ENCODE measurements at places on chromosomes 5 and 9.

DNA sequence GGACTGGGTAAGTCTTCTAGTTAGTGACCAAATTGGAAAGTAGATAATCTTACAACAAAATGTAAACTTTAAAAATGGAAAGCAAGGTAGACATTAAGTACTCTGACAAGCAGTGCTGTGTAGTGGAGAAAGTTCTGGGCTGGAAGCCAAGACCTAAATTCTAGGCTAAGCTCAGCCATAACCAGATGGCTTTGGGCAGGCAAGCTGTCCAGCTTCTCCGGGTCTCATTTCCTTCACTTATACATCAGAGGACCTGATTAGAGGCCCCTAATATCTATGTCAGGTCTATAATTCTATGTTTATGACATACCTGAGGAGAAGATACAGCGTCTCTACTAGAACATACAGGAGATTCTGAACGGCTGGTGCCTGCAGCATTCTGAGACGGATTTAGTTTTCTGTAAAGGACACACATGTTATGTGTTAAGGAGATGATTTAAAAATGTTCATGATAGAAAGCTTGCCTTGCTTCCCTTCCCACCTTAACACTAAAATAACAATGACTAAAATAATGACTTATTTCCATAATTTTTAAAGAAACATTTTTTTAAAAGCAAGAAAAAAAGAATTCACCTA is 61.2 kb downstream of the ELL2 start:
- DNase-seq: peak; percentile 80

- no peak for DNase-seq
These were observed 263.9 kb downstream of the COX7C start for GRCh38 chr5:86881493-86882090.

- DNase-seq: no peak
These were observed 63.2 kb upstream of the CTXN3 start for GRCh38 chr5:127585661-127586060.

GRCh38 chr5:141373673-141374317 is at the start of gene PCDHGA6:
TSS of gene PCDHGA6 (plus strand) at chr5:141373891. CDS start at chr5:141374084, 193 bp downstream.
- peak; percentile 48 for DNase-seq

DNA sequence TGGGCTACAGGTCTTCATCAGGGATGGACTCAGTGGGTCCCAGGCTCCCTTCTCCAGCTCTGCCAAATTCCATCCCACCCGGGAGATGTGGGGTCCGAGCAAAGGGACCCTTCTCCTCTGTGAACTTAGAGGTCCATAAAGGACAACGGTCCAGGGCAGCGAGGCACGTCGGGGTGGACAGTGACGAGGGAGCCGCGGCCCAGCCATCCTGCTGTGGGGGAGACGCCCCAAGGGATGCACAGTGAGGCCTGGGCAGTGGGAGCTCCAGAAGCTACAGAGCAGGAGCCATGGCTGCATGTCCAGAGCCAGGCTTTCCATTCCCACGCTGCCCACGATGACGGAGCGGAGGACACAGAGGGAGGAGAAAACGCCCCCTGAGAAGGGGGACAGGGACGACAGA is 107.5 kb upstream of the PPP1R26 start:
- no peak for DNase-seq

Measured in EH (cell line).